ENCODE measurements at places on chromosomes 6 and 20. TPM values are rescaled to one million over a fixed set of nuclear protein-coding genes. Genes with fewer than 3 reads are reported as not detected.

CDKN1A gene
- 371 TPM for total RNA-seq

FOXO3 gene
- total RNA-seq: 41.4 TPM

POM121L2 gene
- not detected for total RNA-seq

PNPLA1 gene
- total RNA-seq: not detected

KIFC1 gene
- total RNA-seq: 2.7 TPM

CDH4 gene
- total RNA-seq: 0.32 TPM

KIAA1755 gene
- total RNA-seq: 3.3 TPM

ECT2L gene
- 0.09 TPM for total RNA-seq

SLPI gene
- total RNA-seq: 2.8 TPM

C6orf141 gene
- 0.17 TPM for total RNA-seq

HLA-F gene
- 3.9 TPM for total RNA-seq

NEDD9 gene
- 0.17 TPM for total RNA-seq

DEFB123 gene
- total RNA-seq: not detected

ERVFRD-1 gene
- total RNA-seq: not detected

GUCA1A gene
- total RNA-seq: not detected

PPP1R14C gene
- total RNA-seq: 0.17 TPM

TNFRSF6B gene
- total RNA-seq: 0.52 TPM

SPAG4 gene
- 4.7 TPM for total RNA-seq

TSPO2 gene
- not detected for total RNA-seq

NPEPL1 gene
- total RNA-seq: 28.6 TPM

CD24 gene
- 1.1 TPM for total RNA-seq

THEMIS gene
- total RNA-seq: not detected

MYB gene
- total RNA-seq: 0.17 TPM

OR2H1 gene
- total RNA-seq: not detected

SPEF1 gene
- total RNA-seq: 0.26 TPM

SLC23A2 gene
- total RNA-seq: 9.0 TPM

BPI gene
- total RNA-seq: 0.32 TPM

PHACTR3 gene
- total RNA-seq: not detected

FAM209B gene
- total RNA-seq: not detected

RCAN2 gene
- 0.09 TPM for total RNA-seq

GSTA2 gene
- total RNA-seq: not detected

TSBP1 gene
- not detected for total RNA-seq

MYCT1 gene
- not detected for total RNA-seq

MYLK4 gene
- total RNA-seq: 0.52 TPM

RSPH4A gene
- under 0.01 TPM for total RNA-seq

PDE10A gene
- 1.3 TPM for total RNA-seq

DAAM2 gene
- 4.7 TPM for total RNA-seq
